ENCODE measurements at places on chromosomes 13 and 19.
A peak's percentile ranks its signal among the peaks of the same experiment; 100 is the strongest.

- DNase-seq: no peak
These were observed 13.6 kb downstream of the ZSWIM4 start for GRCh38 chr19:13808856-13809255.

GRCh38 chr19:23345838-23346237 is 49.4 kb downstream of the ZNF91 start:
- no peak for DNase-seq

GRCh38 chr13:27921421-27921960 is 1.7 kb downstream of the PDX1 start:
- no peak for DNase-seq

GRCh38 chr13:25153736-25154135 is 18.4 kb downstream of the AMER2 start:
- no peak for DNase-seq

DNA sequence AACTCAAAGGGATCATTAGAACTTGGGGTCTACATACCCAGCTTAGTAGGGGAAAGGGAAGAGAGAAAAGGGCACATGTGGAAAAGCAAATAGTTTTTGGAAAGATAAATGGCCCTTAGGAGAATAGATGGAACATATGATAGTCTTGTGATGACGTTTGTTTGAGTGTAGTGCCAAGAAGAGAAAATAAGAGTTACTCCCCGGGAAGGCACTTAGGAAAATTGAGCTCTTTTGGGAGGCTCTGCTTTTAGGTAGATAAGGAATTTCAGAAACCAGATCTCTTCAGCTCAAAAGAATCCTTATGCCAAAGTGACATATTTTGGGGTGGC is 44.8 kb upstream of the SERTM1 start:
- no peak for DNase-seq

GRCh38 chr19:17522988-17523872 is 11.8 kb downstream of the PGLS start:
- no peak for DNase-seq

- no peak for DNase-seq
These were observed 9.9 kb downstream of the SYT3 start for GRCh38 chr19:50629801-50630200.

GRCh38 chr13:114035583-114036531 is 62.0 kb upstream of the C13orf46 start:
- DNase-seq: no peak

- DNase-seq: peak; percentile 61
These were observed 319.5 kb upstream of the OBI1 start for GRCh38 chr13:78978381-78978998.

- no peak for DNase-seq
These were observed 265.7 kb downstream of the ABCC4 start for GRCh38 chr13:95035311-95036109.

DNA sequence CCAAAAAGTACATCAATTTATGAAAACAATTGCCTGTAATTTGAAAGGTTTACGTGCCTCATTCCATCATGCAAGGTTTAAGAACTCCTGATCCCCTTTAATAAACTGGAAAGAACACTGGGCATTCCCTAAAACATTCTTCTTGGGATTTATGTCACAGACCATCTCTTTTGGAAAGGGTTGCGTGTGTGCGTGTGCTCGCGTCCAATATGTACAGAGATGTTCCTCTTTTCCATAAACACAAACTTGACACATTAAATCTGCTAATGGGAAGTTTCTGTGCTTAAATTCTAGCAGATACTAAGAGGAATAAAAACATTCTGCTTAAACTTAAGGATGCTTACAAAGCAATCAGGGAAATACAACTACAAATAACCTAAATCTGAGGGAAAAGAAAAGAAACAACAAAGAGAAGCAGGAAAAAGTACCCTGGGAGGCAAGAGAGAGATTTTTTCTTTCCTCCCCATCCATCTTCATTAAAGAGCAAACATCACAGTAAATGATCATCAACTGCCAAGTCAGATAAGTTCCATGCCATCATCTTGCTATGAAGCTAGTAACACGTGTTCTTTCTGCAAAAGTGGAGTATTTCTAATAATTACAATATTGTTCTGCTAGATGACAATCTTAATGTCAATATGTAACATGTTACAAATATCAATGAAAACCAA is 83.7 kb downstream of the STK24 start:
- DNase-seq: no peak

- DNase-seq: no peak
These were observed 248.7 kb downstream of the TDRD3 start for GRCh38 chr13:60645676-60646075.

DNA sequence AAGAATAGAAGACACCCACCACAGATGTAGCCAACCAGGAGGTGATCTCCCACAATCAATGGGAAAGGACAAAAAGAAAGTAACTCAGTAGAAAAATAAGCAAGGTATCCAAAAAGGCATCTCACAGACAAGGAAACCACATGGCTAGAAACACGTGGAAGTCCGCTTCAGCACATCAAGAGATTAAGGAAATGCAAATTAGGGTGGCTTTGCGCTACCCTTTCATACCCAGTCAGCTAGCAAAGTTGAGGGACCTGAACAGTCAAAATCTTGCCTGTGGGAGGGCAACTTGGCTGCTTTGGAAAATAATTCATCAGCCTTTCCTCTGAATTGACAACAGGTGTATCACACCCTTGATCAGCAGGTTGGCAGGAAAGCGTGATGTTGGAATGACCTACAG is 11.6 kb upstream of the UQCR11 start:
- DNase-seq: no peak

- peak; percentile 72 for DNase-seq
These were observed 7.3 kb upstream of the SBK3 start for GRCh38 chr19:55552620-55553019.

- no peak for DNase-seq
These were observed 390.9 kb upstream of the SGCG start for GRCh38 chr13:22789916-22790315.

DNA sequence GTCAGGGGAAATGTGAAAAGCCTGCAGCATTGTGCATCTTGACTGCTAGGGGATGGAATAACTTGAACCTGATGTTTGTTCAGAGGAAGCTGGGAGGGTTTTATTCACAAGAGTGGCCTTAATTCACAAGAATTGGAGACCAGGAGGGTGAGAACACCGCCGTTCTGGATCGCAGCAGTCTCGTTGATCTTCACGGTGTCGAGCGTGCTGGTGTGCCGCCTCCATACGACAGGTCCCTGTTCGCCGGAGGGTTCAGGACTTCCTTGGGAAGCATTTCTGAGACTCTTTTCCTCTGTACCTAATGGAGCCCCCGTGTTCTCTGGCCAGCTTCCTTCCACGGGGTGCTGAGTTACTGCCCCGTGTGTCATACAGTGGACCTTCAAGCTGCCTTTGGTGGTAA is 66.9 kb downstream of the ARHGEF7 start:
- no peak for DNase-seq

DNA sequence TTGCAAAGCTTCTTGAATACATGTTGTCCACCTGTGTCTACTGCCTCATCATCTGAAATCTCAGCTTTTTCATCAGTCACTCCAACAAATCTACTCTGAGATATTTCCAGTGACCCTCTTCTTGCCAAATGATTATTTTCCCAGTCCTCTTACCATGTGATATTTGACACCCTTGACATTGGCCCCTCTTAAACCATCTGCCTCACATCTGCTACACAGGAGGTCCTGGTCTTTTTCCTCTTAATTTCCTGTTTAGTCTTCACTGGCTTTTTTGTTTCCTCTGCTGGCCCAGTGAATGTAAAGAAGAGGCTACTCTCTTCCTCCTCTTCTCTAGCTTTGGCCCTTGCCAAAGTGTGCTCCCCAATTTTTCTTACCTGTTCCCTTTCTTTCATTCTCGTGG is 218.7 kb downstream of the DNAJC15 start:
- no peak for DNase-seq

- DNase-seq: peak; percentile 23
These were observed 54.5 kb downstream of the SPTBN4 start for GRCh38 chr19:40521276-40521675.

GRCh38 chr13:23020246-23020843 is 160.4 kb upstream of the SGCG start:
- DNase-seq: peak; percentile 40

DNA sequence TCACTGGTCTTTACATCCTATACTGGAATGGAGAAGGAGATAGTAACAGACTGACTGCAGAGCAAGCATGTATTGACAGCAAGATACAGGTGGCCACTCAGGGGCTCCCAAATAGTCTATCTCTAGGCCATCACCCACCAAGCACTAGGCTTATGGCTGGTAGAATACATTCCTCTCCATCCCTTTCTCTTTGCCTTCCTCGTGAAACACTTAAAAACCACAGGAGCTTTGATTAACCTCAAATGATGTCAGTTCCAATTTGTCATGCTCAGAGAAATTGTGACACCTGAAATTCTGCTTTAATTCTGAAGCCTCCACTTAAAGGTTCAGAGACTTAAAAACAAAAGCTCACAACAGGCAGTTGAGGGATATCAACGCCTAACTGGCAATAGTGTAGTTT is 17.2 kb downstream of the ENOX1 start:
- no peak for DNase-seq

GRCh38 chr19:48351341-48351752 is 12.4 kb downstream of the TMEM143 start:
- DNase-seq: peak; percentile 52

DNA sequence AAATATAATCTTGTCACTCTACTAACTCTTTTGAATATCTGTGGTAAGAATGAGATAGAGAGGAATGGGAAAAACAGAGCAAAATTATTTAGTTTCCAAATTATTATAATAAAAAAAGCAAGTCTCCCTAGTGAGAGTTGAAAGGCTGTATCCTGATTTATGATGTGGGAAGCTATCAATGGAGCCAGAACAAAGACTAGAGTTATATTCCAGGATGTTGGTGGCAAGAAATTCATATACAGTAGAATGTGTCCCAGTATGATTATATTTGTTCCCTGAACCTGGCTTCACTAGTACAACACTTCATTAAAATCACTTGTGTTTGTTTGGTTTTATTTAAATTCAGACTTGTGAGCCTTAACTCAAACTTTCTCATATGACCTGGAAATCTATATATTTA is 630.3 kb downstream of the GPC5 start:
- DNase-seq: no peak

- no peak for DNase-seq
These were observed 6.8 kb downstream of the FAM98C start for GRCh38 chr19:38409631-38410133.

GRCh38 chr13:99875391-99875790 is 96.2 kb downstream of the ZIC5 start:
- DNase-seq: no peak

- peak; percentile 59 for DNase-seq
These were observed 2.4 kb downstream of the DZIP1 start for GRCh38 chr13:95642028-95642621.

- no peak for DNase-seq
These were observed 29.2 kb downstream of the TMTC4 start for GRCh38 chr13:100645382-100645781.

DNA sequence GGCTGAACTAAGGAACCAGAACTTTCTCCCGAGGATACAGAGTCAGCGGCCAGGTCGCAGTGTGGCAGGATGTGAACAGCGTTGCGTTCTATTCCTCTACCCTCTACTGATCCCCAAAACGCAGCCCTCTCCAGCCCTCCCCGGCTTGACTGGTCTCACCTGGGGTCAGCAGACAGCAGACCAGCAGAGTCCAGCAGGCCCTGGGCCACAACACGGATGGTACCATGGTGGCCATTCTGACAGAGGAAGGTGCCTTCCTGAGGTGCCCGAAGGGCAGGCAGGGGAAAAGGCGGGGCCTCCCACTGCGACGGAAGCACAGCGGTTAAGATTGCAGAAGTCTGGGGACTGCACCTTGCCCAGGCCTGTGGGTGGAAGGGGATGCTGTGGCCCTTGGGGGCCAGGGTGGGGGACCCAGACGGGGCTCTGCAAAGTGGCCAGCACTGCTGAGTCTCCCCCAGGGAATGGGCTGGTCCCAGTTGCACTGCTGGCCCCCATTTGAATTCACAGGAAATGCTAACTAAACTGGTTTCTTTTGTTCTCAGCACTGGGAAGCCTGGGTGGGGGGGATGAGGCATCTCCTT is at the start of gene ICAM3:
Gene ICAM3 (minus strand): TSS at position 245 of the 581 bp plus-strand sequence. CDS start 10 bp downstream, at position 235.
- no peak for DNase-seq

- no peak for DNase-seq
These were observed 169.3 kb downstream of the STK24 start for GRCh38 chr13:98407575-98407974.

- peak; percentile 95 for DNase-seq
These were observed 28.4 kb upstream of the ENOX1 start for GRCh38 chr13:43815204-43815603.

Data from mesenchymal stem cell (in vitro differentiated cells and primary cell).